ENCODE measurements at places on chromosomes 13 and 19.

GRCh38 chr19:39568604-39569003, 28.6 kb upstream of the EID2 start:
- no peak for DNase-seq

GRCh38 chr13:24650161-24650560, 30.0 kb upstream of the ATP12A start:
- DNase-seq = no peak

- DNase-seq = peak; percentile 89
These were observed at the start of gene CPT1C for GRCh38 chr19:49690656-49691242. Gene CPT1C (plus strand): TSS chr19:49691116. CDS start chr19:49692253, 1,137 bp downstream.

- DNase-seq = no peak
These were observed 33.2 kb upstream of the CEACAM8 start for GRCh38 chr19:42627916-42628315.

- no peak for DNase-seq
These were observed 73.3 kb downstream of the KLF2 start for GRCh38 chr19:16397791-16398529.
